ENCODE measurements at places on chromosomes 6 and 20. TPM values are rescaled to one million over a fixed set of nuclear protein-coding genes. Genes with fewer than 3 reads are reported as not detected.

- DNase-seq, result no peak
Measured at GRCh38 chr6:83729871-83730270, 21.0 kb upstream of the SNAP91 start.

DNA sequence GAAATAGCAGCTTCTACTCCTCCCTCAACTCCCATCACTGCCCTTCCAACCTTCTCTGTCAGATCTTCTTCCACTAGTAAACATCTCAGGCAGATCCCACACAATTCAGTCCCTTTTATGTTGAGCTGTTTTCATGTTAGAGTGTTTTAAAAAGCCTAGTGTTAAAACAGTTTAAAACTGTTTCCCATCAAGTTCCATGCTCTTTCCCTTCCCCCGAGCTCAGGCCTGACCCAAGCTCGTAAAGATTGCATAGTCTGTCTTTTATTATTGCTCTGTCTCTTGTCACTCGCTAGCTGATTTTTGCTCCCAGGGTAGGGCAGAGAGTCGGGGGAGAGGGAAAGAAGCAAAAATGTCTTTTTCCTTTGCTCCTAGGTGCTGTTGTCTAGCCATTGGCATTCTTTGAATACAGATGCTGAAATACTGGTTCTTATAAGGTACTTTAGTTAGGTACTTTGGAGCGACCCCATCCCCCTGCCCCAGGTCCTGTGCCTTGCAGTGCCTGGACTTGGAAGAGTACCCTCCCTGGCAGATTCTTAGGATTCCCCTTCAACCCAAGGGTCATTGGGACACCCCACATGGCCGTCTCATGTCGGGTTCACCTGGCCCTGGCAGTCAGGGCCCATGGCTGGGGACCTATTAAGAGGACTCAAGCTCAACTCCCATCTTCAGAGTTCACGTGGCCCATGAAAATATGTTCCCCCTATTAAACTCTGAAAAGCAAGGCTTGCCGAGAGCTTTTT lies 101.2 kb upstream of the ARMC2 start:
- DNase-seq, result no peak

GRCh38 chr20:63433756-63434531 lies 38.5 kb downstream of the KCNQ2 start:
- DNase-seq, result no peak

DNA sequence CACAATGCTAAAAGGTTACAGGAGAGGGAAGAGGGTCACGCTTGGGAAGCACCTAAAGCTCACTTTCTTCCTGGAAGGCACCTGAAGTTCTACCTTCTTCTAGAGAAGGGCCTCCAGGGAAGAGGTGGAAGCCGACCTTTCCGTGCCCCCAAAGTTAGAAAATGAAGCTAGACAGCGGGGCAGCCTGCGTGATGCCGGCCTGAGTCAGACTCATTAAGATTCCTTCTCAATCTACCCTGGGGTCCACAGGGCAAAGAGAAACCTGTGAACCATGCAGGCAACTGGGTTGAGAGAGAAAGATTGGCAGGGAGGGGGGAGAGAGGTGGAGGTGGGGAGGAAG lies 54.8 kb upstream of the CCDC167 start:
- no peak for DNase-seq

DNA sequence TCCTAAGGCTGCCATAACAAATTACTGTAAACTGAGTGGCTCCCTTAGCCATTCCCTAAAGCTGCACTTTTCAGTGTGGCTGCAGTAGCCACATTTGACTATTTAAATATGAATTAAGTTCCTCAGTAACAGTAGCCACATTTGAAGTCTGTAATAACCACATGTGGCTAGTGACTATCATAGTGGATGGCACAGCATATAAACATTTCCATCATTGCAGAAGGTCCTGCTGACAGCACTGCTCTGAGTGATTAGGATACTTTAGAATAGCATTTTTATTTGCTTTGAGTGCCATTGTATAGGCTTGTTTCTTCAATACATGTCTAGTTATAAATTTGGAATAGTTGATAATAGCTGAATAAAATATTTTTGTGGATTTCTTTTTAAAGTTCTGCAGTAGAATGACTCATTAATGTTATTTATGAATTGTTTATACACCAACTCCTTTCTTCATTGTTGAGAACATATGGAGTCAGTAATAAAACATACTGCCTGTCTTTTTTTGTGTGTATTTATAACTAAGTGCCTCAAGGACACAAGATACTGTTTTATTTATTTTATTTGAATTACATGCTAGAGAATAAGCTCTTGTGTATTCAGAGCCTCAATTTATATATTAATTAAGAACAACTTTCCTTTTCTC lies 217.2 kb downstream of the CDKAL1 start:
- DNase-seq, result no peak

GRCh38 chr20:57213924-57214323 lies 52.5 kb downstream of the BMP7 start:
- no peak for DNase-seq

GRCh38 chr6:100685747-100686146 lies 195.4 kb downstream of the ASCC3 start:
- DNase-seq, result no peak

DNA sequence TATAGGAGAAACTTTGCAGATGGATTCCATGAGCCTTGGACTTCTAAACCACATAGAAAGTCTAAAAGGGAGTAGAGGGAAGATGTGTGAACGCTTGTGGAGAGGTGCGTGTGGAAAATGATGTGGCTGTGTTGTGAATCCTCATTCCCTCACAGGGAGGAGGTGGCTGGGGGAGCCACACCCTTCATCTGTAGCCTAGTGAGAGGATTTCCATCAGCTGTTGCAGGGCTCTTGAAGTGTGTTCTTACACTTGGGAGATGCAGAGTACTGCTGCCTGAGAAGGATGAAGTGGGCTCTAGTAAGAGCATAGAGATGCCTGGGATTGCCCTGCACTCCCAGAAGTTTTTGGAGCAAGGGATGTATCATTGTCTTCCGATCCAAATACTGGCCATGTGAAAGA lies 279.6 kb downstream of the QKI start:
- DNase-seq, result no peak

DNA sequence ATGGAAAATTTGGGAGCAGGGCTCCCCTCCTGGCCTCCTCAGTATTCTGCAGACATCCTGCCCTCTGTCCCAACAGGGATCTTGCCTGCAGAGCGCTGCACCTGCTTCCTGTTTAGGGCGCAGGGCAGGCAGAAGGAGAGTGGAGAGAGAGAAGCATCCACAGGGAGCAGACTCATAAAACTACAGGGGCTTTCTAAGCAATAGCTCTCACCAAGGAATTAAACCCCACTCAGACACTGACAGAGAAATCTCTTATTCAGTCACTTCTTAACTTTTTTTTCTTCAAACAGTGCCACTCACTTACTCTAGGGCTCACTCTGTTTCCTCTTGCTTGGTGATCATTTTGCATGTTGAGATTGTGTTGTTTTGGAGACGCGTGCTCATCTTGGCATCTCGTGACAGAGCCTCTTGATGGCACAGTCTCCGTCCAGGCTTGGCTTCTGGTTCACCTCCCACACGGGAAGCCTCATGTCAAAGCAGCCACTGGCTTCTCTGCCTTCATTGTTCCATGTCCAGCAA lies 153.1 kb upstream of the INSM1 start:
- no peak for DNase-seq

DNA sequence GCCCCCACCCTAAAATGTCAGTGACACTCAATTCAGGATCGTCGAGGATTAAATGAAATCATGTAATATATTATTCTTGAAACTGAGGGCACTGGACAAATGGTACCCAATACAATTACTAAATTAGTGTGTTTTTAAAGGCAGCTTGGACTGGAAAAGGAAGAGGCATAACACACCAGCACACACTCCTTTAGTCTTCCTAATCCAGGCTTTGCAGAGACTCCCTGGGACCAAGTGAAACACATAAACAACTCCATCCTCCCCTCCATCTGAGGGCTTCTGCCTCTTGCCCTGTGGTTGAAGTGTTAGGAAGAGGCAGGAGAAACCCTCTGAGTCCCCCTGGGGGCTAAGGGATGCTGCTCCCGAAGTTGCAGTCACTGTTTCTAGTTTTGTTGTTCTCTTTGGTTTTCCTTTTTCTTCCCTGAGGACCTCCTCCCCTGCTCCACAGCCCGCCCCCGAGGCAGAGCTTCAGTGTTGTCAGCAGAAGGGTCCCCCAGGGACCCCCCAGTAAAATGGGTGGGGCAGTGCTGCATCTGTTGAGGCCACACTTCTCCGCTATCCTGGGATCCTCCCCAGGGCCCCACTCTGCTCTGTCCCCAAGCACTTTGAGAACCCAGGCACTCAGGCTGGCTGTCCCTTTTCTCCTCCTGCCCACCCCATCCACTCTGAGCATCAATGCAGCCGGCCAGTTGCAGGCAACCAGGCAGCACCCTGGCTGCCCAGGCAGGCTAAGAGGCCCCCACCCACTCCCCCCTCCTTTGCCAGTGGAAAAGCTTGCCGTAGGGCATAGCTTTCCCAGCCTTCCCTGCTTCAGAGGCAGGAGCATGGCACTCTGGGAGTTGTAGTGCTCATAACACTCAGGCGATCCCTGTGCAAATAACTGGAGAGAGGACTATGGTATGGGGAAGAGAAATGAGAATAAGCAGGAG lies 5.9 kb downstream of the TMEM63B start:
- DNase-seq, result peak; percentile 64

DNA sequence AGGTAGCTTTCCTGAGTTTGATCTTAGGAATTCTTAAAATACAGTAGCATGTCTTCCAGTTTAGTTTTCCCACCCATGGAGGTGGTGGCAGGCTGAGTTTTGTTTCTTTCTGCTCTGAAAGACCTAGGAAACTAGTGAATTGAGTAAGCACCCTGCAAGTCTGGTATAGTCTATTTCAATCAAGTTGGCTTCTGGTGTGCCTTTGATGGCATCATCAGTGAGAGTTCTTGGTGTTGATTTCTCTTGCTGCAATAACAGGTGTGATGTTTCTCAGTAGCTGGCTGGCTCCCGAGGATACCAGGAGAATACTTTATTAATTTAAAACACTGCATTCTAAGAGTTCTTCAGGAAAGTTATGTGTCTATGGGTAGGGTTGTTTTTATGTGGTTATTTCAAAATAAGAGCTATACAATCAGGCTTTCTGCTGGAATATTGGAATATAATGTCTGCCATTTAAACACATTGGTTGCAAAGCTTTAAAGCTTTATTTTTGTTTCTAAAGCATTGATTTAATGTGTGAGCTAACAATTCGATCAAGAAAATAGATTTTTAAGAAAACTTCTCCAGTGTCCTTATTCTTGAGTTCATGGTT lies 19.0 kb downstream of the VAPB start:
- DNase-seq, result peak; percentile 31

DNA sequence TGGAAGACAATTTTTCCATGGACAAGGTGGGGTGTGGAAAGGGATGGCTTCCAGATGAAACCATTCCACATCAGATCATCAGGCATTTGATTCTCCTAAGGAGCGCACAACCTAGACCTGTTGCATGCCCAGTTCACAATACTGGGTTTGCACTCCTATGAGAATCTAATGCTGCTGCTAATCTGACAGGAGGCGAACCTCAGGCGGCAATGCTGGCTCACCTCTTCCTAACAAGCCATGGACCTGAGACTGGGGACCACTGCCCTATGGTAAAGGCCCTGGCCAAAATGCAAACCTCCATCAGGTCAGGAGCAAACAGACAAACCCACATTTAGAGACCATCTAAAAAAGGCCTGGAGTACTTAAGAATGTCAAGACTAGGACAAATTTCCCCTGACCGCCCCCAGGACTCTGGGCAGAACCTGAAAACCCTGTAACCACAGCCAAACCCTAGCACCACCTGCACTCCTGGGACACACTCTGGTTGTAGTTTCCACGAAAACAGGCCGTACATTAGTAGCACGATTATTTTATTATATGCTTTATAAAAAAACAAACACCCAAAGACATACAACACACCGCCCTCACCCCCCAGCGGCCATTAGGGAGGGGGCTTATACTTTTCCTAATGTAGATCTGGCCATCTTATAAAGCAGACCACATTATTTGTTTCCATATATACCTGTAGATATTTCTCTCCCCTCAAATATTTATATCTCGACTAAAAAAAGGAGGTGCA lies 27.3 kb downstream of the SNX5 start:
- no peak for DNase-seq

GRCh38 chr6:33840048-33840926 lies 36.5 kb upstream of the MLN start:
- no peak for DNase-seq

The FOXA2 gene
- 26.1 TPM for total RNA-seq

The LY6G6D gene
- not detected for total RNA-seq

The OR2H2 gene
- total RNA-seq, result not detected

The ORC3 gene
- 8.9 TPM for total RNA-seq
